NCI-H510A treated with DMSO at 0.1 percent for 48 hours (cell line): ENCODE measurements at places on chromosomes 4 and X.

DNA sequence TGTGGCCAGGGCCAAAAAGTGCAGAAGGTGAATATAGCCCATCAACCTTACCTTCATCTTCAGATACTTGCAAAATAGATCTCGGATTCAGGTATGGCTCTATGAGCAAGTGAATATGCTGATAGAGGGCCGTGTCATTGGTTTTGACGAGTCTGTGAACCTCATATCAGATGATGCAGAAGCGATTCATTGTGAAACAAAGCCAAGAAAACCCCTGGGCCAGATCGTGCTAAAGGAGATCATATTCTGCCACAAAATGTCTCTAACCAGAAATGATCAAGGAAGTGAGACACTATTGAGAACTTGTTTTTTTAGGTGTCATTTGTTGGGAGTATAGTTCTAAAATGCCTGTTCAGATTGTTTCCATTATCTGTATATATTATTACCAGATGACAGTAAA lies 48.3 kb downstream of the PDK3 start:
- no peak for DNase-seq

GRCh38 chr4:76233083-76233482 lies 18.4 kb upstream of the FAM47E start:
- DNase-seq, result no peak

- DNase-seq, result no peak
Observed at GRCh38 chr4:57071326-57071725, 38.9 kb downstream of the IGFBP7 start.

- no peak for DNase-seq
Observed at GRCh38 chrX:119604766-119605463, 1.3 kb downstream of the NKRF start.

GRCh38 chrX:132272826-132273225 lies 53.6 kb upstream of the RAP2C start:
- DNase-seq, result no peak

DNA sequence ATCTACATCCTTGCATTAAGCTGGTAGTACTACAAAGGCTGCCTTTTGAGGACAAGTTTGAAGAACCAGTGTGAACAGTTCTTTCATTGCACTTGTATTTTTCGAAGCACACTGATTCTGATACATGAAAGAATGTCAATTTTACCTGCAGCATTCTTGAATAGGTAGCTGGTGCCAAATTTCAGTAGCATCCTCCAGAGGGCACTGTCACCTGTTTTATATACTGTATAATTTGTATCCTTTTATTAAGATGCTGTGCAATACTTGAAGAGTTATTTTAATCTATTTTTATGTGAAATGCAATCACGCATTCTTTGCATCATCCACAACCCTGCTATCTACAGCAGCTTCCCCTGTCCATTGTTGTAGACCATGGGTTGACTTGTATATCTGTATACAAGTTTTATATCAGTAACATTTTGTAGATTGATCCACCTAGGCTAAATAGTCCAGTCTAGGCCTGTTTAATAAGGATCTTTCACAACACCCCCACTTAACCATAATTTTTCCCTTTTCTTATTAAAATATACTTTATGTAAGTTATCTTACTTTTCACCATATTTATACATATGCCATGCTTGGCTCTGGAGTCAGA lies 325.7 kb downstream of the PCDH7 start:
- DNase-seq, result peak; percentile 16

GRCh38 chr4:53233114-53233795 lies 132.6 kb downstream of the SCFD2 start:
- DNase-seq, result no peak

DNA sequence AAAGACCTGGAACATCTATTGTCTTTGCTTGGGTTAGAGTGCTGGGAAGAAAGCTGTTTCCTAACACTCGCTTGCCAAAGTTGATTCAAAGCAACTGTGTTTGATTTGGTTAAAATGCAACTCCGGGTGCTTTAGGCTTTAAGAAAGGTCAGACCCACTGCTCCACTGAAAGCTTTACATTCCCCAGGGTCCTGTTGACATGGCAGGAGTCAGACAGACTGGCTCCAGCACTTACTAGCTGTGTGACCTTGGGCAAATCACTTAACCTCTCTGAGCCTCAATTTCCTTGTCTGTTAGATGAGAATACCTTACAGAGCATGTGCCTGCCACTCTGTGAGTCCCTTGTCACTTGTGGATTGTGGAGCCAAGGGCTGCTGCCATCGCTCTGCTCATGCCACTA lies 39.0 kb downstream of the DGKK start:
- no peak for DNase-seq

DNA sequence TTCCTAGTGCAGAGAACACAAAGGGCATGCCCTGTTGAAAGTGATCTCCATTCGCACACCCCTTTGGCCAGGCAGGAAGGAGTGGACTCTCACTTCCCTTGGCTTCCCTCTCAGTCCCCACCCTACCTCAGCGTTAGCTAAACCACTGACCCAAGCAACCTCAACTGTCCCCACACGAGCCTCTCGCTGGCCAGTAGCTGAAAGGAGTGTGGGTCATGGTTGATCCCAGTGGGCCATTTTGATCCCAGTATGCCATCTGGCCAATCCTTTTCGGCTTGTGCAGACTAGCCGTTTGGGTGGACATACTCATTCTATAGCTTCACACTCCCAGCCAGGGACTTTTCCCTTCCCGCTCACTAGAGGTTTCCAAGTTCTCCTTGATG lies 24.4 kb upstream of the BCORL1 start:
- DNase-seq, result no peak

- DNase-seq, result no peak
Observed at GRCh38 chr4:52838729-52839586, 23.2 kb upstream of the RASL11B start.
